ENCODE measurements at places on chromosomes 6 and 20. TPM values are rescaled to one million over a fixed set of nuclear protein-coding genes. Genes with fewer than 3 reads are reported as not detected.

The OPRM1 gene
- total RNA-seq = not detected

The TCF19 gene
- total RNA-seq = 39.6 TPM

- no peak for DNase-seq
- H3K27me3 ChIP-seq = no peaks in the 10 kb centered on the region
- H3K4me3 ChIP-seq = no peak overlapping the region
- no peaks in the 10 kb centered on the region for H3K36me3 ChIP-seq
- H3K4me1 ChIP-seq = no peaks in the 10 kb centered on the region
- H3K27ac ChIP-seq = no peak overlapping the region
Observed at GRCh38 chr6:24107294-24107693, 18.7 kb upstream of the NRSN1 start.

The TOP1 gene
- total RNA-seq = 80.6 TPM

GRCh38 chr6:2531426-2532215, 219.1 kb downstream of the MYLK4 start:
- no peaks in the 10 kb centered on the region for H3K4me1 ChIP-seq
- no peaks in the 10 kb centered on the region for H3K36me3 ChIP-seq
- DNase-seq = no peak
- no peak overlapping the region for H3K27ac ChIP-seq

The SERPINB1 gene
- 173 TPM for total RNA-seq

DNA sequence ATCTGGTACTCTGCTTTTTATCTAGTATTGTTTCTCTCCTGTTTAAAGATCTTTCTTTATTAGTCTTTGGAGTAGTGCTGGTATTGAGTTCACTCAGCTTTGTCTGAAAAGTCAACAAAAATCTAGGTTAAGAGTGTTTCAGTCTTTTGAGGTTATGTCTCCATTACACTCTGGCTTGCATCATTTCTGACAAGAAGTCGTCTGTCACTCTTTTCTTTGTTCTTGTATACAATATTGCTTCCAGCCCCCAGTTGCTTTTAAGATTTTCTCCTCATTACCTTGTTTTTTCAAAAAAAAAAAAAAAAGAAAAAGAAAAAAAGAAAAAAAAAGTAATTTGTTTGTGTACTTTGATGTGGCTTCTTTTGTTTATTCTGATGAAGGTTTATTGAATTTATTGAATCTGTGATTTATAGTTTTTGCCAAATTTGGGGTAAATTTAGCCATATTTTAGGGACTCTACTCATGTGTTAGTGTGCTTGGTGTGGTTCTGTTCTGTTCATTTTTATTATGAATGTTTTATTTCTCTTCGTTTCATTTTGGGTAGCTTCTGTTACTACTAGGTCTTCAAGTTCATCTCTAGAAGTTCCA, 408.9 kb downstream of the CDKAL1 start:
- H3K27me3 ChIP-seq = no peaks in the 10 kb centered on the region
- no peak overlapping the region for H3K27ac ChIP-seq
- H3K4me1 ChIP-seq = no peaks in the 10 kb centered on the region
- no peak overlapping the region for H3K4me3 ChIP-seq
- no peaks in the 10 kb centered on the region for H3K36me3 ChIP-seq
- DNase-seq = no peak

GRCh38 chr6:5034328-5034727, 30.5 kb upstream of the RPP40 start:
- no peaks in the 10 kb centered on the region for H3K36me3 ChIP-seq
- no peaks in the 10 kb centered on the region for H3K4me1 ChIP-seq
- no peak overlapping the region for H3K27ac ChIP-seq
- no peaks in the 10 kb centered on the region for H3K27me3 ChIP-seq
- DNase-seq = no peak
- H3K4me3 ChIP-seq = no peak overlapping the region

GRCh38 chr20:33731693-33732165, at the start of gene ZNF341:
ZNF341 (plus strand) TSS chr20:33731996; CDS start chr20:33732022, 26 bp downstream.
- no peaks in the 10 kb centered on the region for H3K36me3 ChIP-seq
- peak; percentile 88 for DNase-seq
- H3K27ac ChIP-seq = peak within 1 kb of the TSS; percentile 97
- H3K4me1 ChIP-seq = peaks cover 3% of the 10 kb centered on the region
- H3K27me3 ChIP-seq = no peaks in the 10 kb centered on the region
- peak within 1 kb of the TSS; percentile 50 for H3K4me3 ChIP-seq

- DNase-seq = no peak
- H3K27ac ChIP-seq = no peak overlapping the region
- no peaks in the 10 kb centered on the region for H3K27me3 ChIP-seq
- H3K4me3 ChIP-seq = no peak overlapping the region
- H3K4me1 ChIP-seq = peaks cover 2% of the 10 kb centered on the region
Observed at GRCh38 chr20:62118113-62119043, 3.9 kb upstream of the LSM14B start.

GRCh38 chr6:85261271-85261670, 188.6 kb upstream of the NT5E start:
- no peaks in the 10 kb centered on the region for H3K27me3 ChIP-seq
- no peak overlapping the region for H3K27ac ChIP-seq
- no peak for DNase-seq
- no peaks in the 10 kb centered on the region for H3K36me3 ChIP-seq
- H3K4me3 ChIP-seq = no peak overlapping the region

The IRF4 gene
- total RNA-seq = 8.8 TPM

The MACROD2 gene
- 3.3 TPM for total RNA-seq

DNA sequence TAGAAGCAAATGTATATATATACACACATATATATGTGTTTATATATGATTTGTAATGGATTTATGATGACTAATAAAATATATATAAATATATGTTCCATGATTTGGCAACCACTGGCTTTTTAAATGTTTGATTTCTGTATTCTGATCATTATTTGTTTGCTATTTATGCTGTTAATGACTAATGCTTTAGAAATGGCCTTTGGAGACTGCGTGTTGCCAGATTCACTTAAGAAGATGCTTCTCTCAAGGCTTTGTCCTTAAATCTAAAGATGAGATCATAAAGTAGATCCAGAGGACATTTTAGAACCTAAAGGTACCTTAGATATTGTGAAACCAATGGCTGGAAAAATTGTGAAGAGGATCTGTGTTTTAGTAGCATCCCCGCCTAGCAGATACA, 116.0 kb upstream of the SUPT3H start:
- no peaks in the 10 kb centered on the region for H3K4me1 ChIP-seq
- no peaks in the 10 kb centered on the region for H3K36me3 ChIP-seq
- no peaks in the 10 kb centered on the region for H3K27me3 ChIP-seq
- H3K27ac ChIP-seq = no peak overlapping the region
- no peak overlapping the region for H3K4me3 ChIP-seq

The ZNF391 gene
- 0.96 TPM for total RNA-seq

Measured in colonic mucosa (tissue), 4 donors.